Activated naive CD4-positive, alpha-beta T cell (primary cell): ENCODE measurements at places on chromosomes 3 and 15.

- DNase-seq = no peak
Observed at GRCh38 chr15:70029297-70029701, 68.4 kb downstream of the TLE3 start.

- no peak for DNase-seq
Observed at GRCh38 chr15:41893422-41894250, at the start of gene SPTBN5. Gene SPTBN5 (minus strand): TSS chr15:41894053. CDS start chr15:41893497, 556 bp downstream.

- DNase-seq = no peak
Observed at GRCh38 chr3:47910233-47910632, 106.0 kb downstream of the MAP4 start.

DNA sequence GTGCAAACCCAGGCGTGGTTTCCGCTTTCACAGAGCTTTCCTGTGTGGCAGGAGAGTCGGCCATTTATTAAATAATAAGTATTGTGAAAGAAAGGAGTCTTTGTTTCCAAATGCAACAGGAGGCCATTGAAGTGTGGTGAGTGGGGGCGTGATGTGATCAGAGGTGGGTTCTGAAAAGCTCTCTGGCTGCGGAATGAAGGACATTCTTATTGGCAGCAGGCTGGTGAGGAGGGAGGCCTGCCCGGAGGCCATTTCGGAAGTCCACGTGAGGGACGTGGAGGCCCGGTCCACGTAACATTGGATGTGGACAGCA, 11.1 kb downstream of the ARNT2 start:
- no peak for DNase-seq

DNA sequence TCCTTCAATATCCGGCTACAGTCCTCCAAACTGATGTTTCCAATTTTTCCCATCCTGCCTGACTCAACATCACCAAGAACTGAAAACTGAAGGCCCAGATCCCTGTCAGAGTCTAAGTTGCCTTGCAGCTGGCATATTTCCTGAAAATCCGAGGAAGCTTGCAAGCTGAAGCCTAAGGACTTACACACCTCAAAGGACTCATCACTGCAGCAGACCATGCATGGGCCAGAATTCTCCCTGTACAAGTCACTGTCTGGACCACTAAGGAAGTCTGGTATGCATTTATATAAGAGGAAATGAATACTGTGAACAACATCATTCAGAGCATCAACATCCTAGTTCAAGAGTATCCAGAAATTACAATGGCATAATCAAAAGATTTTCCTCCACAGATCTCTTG, 548.8 kb upstream of the MDFIC2 start:
- DNase-seq = no peak

DNA sequence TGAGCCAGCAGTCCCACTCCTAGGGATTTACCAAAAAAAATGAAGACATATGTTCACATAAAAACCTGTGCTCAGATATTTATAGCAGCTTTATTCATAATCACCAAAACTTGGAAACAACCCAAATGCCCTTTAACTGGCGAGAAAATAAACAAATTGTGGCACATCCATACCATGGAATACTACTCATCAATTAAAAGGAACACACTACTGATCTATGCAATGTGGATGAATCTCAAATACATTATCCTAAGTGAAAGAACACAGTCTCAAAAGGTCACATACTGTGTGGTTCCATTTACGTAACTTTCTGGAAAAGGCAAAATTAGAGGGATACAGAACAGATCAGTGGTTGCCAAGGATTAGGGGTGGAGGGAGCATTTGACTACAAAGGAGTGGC, 394.5 kb downstream of the SHQ1 start:
- DNase-seq = no peak

- no peak for DNase-seq
Observed at GRCh38 chr15:61295239-61295638, 66.1 kb upstream of the RORA start.

DNA sequence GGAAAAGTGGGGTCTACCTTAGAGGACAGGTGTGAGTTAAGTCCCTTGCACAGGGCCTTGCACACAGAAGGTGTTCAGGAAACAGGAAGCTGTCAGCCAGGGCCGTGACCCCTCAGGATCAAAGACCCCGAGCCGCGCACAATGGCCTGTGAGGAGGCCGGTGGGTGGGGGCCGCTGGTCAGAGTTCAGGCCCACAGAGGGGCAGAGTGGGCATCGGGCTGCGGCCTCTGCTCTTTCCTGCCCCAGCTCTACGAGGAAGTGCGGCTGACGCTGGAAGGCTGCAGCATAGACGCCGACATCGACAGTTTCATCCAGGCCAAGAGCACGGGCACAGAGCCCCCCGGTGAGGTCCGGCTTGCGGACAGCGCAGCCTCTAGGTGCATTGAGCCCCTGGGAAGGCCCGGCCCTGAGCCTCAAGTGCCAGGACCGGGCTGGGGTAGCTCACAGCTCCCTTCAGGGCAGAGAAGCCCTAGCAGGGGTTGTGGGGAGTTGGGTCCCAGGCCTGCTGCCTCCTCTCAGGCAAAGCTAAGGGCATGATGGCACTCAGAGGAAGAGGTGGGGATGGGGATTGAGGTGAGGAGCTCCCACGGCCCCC, 37.2 kb downstream of the PSTPIP1 start:
- DNase-seq = no peak

GRCh38 chr15:37046876-37047614, 53.3 kb downstream of the MEIS2 start:
- DNase-seq = no peak

DNA sequence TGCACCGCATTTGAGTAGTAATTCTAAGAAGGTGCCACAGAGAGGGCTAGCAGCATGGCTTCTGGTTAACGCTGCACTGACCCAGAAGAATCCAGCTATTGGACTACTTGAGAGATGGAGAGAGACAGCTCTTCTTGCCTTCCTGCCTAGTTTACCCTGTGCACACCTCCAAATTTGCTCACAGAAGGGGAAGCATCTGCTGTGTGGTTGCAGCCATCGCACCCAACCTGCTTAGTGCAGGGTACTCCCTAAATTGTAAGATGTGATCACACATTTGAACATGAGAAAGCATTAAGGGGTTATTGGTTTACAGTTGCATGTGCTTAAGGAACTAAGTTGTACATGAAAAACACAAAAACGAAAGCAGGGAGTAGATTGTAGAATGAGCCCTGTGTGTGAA, 122.1 kb downstream of the FOXB1 start:
- no peak for DNase-seq

DNA sequence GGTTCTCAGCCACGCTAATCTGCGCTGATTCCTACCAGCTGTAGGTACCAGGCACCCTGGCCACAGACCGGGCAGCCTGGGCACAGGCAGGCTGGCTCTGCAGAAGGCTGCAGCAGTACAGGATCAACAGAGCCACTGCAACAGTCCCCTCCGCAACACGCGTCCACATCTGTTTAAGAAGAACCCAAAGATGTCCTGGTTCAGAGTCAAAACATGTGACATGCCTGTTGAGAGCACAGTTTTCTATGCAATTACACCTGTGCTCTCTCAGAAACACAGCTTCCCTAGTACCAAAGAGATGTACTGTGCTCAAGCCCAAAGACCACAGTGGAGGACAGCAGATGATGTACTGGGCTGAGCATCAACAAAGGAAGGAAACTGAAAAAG, 18.8 kb downstream of the LRIG1 start:
- no peak for DNase-seq

DNA sequence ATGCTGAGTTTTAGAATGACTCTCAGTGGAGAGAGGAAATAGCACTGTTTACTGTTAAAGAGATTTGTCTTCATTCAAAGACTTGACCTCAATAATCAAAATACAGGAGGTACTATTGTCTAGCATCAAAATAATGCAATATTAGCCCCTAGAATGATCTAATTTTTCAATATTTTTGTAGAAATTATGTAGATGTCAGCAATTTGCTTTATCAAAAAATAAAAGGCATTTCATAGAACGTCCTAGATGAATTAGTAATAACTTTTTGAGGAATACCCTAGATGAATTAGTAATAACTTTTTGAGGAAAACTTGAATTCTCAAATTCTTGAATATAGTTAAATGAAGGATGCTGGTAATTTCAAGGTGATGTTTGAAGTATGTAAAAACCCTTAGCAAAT, 1252.1 kb upstream of the CADM2 start:
- DNase-seq = no peak

DNA sequence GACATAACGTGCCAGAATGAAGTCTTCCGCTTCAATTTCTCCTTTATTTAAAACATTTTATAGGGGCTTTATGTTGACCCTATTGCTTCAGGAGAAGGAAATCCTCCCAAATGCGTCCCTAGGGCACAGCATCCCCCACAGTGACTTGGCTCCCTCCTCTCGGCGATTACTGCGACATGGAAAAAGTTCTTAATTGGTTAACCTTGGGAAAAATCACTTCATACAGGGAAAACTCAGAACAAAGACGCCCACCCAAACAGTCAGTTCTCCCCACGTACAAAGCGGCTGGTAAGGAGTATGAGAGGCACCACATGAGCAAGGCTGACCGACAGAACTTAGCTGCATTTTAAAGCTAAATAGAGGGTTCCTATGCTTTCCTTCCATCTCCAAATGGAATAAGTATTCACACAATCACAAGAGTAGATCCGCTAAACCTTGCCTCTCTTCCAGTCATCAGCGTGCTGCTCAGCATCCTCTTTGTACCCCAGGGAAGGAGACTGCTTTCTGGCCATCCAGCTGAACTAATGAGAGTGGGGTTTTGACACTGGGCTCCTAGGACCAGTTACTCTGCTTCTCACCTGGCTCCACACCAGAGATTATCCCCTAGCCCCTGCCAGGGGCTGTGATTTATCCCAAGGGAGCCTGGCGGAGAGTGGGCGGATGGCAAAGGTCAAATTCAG, 415.3 kb upstream of the WNT5A start:
- DNase-seq = no peak

GRCh38 chr3:12181806-12182205, 23.1 kb upstream of the TIMP4 start:
- no peak for DNase-seq

- DNase-seq = no peak
Observed at GRCh38 chr3:108008106-108008505, 82.7 kb downstream of the CD47 start.

GRCh38 chr3:9815986-9816385, 5.9 kb downstream of the TTLL3 start:
- DNase-seq = no peak

- DNase-seq = no peak
Observed at GRCh38 chr3:46301122-46301835, 52.6 kb upstream of the CCR2 start.

DNA sequence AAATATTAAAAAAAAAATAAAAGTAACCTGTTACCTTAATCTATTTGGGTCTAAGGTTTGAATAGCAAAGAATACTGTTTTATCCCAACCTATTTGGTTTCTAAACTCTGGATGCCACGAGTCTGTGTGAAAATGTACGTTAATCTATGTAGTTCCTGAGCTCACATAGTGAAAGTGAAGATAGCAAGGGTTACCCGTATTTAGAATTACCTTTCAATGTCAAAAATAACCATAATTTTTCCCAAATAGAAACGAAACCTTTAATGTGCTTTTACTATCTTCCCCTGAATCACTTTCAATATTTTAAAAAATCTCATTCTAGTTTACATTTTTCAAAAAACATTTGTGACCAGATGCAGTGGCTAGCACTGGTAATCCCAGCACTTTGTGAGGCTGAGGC, 5.8 kb upstream of the USP50 start:
- no peak for DNase-seq

- no peak for DNase-seq
Observed at GRCh38 chr3:50264964-50265485, 3.9 kb upstream of the SEMA3B start.

DNA sequence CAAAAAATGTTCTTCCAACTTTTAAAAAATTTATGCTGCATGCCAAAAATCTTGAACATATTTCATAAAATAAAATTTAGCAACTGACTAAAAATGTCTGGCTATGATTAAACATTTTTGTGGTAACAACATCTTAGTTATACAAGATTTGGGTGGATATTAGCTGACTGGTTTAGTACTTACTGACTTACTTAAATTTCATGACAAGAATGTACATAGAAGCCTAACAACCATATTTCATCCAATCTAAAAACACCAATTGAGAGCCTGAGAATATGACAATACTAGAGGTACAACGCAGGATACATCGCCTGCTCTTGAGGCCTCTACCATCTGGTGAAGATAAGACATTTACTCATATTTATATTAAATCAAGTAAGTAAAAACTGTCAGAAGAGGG, 34.6 kb downstream of the GNB4 start:
- no peak for DNase-seq

GRCh38 chr3:65149877-65150276, 462.1 kb upstream of the ADAMTS9 start:
- DNase-seq = no peak

- no peak for DNase-seq
Observed at GRCh38 chr15:98289747-98290146, 329.2 kb downstream of the ARRDC4 start.

- DNase-seq = no peak
Observed at GRCh38 chr15:56943403-56943802, 25.0 kb downstream of the TCF12 start.

GRCh38 chr3:64064804-64065203, 41.5 kb upstream of the PSMD6 start:
- DNase-seq = no peak

- no peak for DNase-seq
Observed at GRCh38 chr3:29005862-29006261, 275.0 kb upstream of the RBMS3 start.

GRCh38 chr15:83898361-83898760, 244.4 kb downstream of the ADAMTSL3 start:
- DNase-seq = no peak

DNA sequence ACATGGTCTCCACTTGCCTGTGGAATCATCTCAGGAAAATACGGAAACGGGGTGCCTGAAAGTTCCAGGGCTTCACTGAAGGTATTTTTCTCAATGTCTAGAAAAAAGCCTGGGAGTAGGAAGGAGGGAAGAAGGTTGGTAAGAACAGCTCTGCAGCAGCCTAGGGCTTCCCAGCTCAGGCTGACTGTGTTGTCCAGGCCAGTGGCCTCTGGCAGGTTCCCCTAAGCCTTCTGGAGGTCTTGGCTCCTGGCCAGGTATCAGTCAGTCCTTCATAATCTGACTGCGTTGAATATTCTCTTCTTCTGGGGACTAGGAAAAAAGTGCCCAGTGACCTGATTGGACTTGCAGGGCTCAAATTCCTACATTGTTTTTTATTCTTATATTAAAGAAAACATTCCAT, 38.6 kb downstream of the SSR3 start:
- DNase-seq = no peak

DNA sequence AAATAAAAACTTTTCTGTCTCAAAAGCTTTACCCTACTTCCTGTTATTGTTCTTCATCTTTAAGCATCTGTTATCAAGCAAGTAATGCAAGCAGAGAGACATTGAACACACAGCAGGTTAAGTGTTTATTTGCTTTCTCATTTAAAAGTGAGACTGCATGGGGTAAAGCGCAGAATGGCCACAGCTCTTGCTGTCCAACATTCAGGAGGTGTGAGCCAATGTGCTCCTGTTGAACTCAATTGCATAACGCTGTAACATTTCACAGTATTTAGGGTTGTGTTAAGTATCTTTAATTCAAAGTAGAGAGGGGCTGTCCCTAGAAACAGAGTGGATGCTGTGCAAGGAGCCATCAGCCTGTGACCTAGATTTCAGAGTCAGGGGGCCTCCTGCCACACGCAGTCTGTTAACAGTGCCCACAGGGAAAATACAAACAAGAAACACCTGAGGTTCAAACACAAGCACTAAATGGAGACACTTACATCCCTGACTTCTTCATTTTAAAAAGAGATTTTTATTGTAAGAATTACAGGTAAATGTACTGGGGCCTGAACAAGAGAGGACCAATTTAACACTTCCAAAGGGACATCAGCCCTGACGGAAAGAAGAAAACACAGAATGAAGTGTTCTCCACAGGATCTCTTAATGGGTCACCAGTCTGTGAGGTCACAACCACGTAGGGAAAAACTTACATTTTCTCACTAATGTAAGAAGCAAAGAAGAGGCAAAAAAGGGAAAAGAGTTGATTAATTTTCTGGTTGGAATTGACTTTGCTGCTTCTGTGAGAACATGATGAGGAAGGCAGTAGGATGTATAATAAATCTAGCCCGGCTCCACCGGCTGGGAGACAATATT, 815.1 kb downstream of the VGLL3 start:
- DNase-seq = no peak
